ENCODE measurements at places on chromosomes 2 and 18.

- H3K4me1 ChIP-seq: peaks cover 5% of the 10 kb centered on the region
- H3K27me3 ChIP-seq: no peaks in the 10 kb centered on the region
- H3K36me3 ChIP-seq: no peaks in the 10 kb centered on the region
- H3K4me3 ChIP-seq: peak overlapping the region; percentile 82
- no peak overlapping the region for H3K27ac ChIP-seq
- peak; percentile 25 for DNase-seq
Measured at GRCh38 chr18:63936156-63936931, 12.8 kb upstream of the HMSD start.

DNA sequence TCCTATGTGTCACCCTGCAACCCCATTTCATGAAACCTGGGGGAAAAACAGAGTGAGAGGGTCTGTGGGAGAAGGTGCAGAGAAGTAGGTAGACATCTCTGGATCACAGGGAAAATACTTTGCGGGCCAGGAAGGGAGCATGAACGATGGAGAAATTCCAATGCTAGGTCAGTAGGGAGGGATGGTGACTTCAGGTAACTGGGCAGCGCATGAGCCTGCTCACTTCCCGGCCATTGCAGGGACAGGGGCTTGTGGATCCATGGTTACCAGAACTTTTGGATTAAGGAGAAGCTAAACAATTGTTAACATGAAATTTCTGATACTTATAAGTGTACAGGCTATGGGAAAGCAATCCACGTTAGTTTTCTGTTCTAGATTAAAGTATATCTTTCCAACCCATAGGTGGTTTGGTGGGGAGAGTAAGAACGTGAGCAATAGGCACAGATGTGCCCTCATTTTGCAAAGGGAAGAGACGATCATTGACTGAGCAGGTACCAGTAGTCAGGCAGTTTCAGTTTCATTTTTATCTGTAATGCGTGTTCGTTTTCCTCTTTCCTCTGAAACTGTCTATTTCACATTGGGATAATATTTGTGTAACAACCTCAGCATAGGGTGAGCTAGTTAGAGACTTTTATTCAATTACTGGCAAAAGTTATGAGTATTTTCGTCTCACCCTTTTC lies 65.0 kb downstream of the NYAP2 start:
- no peaks in the 10 kb centered on the region for H3K4me1 ChIP-seq
- no peaks in the 10 kb centered on the region for H3K27me3 ChIP-seq
- H3K27ac ChIP-seq: no peak overlapping the region
- no peak overlapping the region for H3K4me3 ChIP-seq
- no peak for DNase-seq

- no peak for DNase-seq
- H3K36me3 ChIP-seq: no peaks in the 10 kb centered on the region
- no peak overlapping the region for H3K27ac ChIP-seq
- H3K27me3 ChIP-seq: no peaks in the 10 kb centered on the region
- no peaks in the 10 kb centered on the region for H3K4me1 ChIP-seq
- no peak overlapping the region for H3K4me3 ChIP-seq
Measured at GRCh38 chr2:212135739-212136138, 402.9 kb downstream of the ERBB4 start.

GRCh38 chr2:195318440-195319111 lies 338.4 kb upstream of the SLC39A10 start:
- no peaks in the 10 kb centered on the region for H3K36me3 ChIP-seq
- no peak overlapping the region for H3K4me3 ChIP-seq
- no peaks in the 10 kb centered on the region for H3K27me3 ChIP-seq

- H3K27ac ChIP-seq: no peak overlapping the region
- H3K4me3 ChIP-seq: no peak overlapping the region
- no peaks in the 10 kb centered on the region for H3K36me3 ChIP-seq
- H3K27me3 ChIP-seq: no peaks in the 10 kb centered on the region
Measured at GRCh38 chr18:77749089-77749488, 499.4 kb downstream of the GALR1 start.

DNA sequence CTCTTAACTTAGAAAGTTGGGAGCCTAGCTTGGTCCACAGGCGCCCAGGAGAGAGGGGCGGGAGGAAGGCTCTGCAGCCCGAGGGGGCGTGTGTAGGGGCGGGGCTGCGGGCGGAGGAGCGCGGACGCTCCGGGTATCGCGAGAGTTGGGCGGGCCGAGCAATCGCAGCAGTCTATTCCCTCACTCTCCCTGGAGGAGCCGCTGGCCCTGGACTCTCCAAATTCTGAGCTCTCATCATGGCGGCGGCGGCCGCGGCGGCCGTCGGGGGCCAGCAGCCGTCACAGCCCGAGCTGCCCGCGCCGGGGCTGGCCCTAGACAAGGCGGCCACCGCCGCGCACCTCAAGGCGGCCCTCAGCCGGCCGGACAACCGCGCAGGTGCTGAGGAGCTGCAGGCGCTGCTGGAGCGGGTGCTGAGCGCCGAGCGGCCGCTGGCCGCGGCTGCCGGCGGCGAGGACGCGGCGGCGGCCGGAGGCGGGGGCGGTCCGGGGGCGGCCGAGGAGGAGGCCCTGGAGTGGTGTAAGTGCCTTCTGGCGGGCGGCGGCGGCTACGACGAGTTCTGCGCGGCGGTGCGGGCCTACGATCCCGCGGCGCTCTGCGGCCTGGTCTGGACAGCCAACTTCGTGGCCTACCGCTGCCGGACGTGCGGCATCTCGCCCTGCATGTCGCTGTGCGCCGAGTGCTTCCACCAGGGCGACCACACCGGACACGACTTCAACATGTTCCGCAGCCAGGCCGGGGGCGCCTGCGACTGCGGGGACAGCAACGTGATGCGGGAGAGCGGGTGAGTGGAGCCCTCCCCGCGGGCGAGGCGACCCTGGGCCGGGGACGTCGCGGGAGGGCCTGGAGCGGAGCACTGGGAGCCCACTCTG lies at the start of gene UBR3:
TSS of gene UBR3 (plus strand) at position 183 of the 869 bp plus-strand sequence. CDS start at position 237, 54 bp downstream.
- peak within 1 kb of the TSS; percentile 89 for H3K27ac ChIP-seq
- DNase-seq: peak; percentile 66
- H3K36me3 ChIP-seq: no peaks in the 10 kb centered on the region
- peak within 1 kb of the TSS; percentile 78 for H3K4me3 ChIP-seq
- peaks cover 30% of the 10 kb centered on the region for H3K4me1 ChIP-seq

- no peak for DNase-seq
- H3K27me3 ChIP-seq: no peaks in the 10 kb centered on the region
- no peak overlapping the region for H3K27ac ChIP-seq
- no peak overlapping the region for H3K4me3 ChIP-seq
- no peaks in the 10 kb centered on the region for H3K4me1 ChIP-seq
Measured at GRCh38 chr2:172408143-172408766, 19.1 kb upstream of the ITGA6 start.

DNA sequence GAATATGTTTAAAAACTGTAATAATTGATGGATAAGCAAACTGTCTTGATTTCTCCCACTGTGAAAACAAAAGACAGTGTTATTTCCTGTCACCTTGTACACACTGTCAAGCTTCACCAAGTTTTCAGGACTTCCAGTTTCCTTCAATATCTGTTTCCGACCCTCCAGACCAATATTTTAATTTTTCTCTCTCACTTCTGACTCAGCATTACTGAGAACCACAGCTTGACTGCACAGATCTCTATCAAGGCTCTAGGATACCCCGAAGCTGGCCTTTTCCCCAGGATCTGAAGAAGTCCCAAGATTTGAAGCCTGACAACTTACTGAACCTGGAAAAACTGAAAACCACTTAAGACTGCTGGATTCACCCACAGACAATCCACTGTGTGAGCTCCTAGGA lies 13.2 kb upstream of the SULT1C3 start:
- no peaks in the 10 kb centered on the region for H3K27me3 ChIP-seq
- no peak overlapping the region for H3K27ac ChIP-seq
- H3K4me1 ChIP-seq: no peaks in the 10 kb centered on the region

- no peaks in the 10 kb centered on the region for H3K27me3 ChIP-seq
- H3K36me3 ChIP-seq: no peaks in the 10 kb centered on the region
- H3K27ac ChIP-seq: no peak overlapping the region
- no peak for DNase-seq
Measured at GRCh38 chr18:43159086-43159770, 43.7 kb upstream of the RIT2 start.

DNA sequence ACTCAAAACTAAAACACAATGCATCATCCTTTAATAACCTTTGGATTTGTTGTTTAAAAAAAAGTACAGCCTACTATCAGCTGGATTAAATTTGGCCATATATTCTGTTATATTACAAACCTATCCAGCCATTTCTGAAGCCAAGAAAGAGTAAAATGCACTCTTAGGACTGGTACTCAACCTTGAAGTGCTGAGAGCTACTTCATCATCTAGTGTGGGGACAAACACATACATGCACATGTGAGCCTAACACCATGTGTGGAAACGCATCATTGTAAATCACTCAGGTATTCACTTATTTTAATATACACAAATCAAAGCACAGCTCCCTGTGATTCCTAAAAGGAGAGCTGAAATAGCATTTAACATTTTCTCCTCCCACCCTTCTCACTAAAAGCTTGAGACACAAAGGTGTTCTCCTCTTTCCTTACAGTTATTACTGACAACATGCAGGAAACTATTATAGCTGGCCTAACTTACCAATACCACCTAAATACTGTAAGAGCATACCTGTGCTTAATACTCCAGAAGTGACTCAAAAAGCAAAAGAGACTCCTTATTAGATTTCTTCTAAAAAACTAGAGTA lies 7.5 kb downstream of the BAZ2B start:
- DNase-seq: no peak
- no peaks in the 10 kb centered on the region for H3K36me3 ChIP-seq
- H3K27ac ChIP-seq: no peak overlapping the region

DNA sequence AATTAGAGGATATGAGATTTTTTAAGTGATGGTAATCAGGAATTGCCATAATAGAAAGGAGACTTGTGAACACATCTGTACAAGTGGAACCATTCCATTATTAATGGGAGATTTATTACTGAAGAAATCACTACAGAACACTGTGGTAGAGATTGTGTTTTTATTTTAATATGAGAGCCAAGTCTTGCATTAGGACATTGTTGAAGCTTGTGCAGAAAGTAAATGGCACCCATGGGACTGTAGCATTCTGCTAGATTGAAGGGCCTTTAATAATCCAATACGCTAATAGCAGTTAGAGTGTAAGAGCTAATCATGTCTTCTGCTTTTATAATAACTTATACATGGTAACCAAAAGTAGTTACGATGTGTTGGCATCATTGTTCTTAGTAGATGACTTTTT lies 83.6 kb downstream of the VRK2 start:
- no peak overlapping the region for H3K27ac ChIP-seq
- H3K36me3 ChIP-seq: no peaks in the 10 kb centered on the region
- H3K4me1 ChIP-seq: no peaks in the 10 kb centered on the region
- DNase-seq: no peak

DNA sequence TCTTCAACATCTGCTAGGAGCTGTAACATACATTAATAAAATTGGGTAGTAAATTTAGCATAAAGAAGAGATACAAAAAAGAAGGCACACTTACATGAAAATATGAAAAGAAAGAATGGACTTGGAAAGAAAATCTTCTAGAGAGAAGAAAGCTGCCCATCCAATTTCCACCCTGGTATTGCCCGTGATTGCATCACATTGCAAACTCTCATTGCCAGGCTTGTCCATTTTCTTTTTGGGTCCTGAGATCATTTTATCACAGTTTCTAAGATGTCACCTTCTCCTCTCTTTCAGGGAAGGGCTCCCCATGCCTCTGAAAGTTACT lies 321.5 kb downstream of the RND3 start:
- no peaks in the 10 kb centered on the region for H3K27me3 ChIP-seq
- no peak for DNase-seq
- peak overlapping the region; percentile 31 for H3K27ac ChIP-seq
- no peaks in the 10 kb centered on the region for H3K36me3 ChIP-seq

DNA sequence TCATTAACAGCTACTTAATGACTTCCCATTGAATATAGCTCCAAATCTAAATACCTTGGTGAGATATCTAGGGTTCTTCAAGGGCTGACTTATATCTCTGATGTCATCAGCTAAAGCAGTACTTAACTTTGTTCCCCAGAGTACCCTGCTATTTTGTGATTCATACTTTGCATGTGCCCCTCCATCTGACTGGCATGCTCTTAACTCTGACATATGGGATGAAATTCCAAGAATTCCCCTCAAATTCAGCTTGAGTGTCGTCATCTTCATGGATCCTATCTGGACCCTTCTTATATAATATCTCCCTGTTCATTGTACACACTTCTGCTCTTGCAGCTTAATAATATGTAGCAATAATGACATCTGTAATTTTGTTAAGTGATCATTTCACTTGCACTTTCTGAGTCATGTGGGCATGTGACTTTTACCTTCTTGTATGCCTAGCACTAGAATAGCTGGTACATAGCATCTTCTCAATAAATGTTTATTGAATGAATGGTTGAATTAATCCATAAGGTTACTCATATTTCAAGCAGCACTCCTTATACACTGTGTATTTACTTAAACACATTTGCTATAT lies 172.9 kb downstream of the WDR7 start:
- no peak for DNase-seq
- H3K36me3 ChIP-seq: no peaks in the 10 kb centered on the region
- H3K27me3 ChIP-seq: no peaks in the 10 kb centered on the region
- H3K27ac ChIP-seq: no peak overlapping the region
- no peak overlapping the region for H3K4me3 ChIP-seq
- no peaks in the 10 kb centered on the region for H3K4me1 ChIP-seq

GRCh38 chr2:119126650-119127049 lies 31.9 kb downstream of the C1QL2 start:
- H3K27me3 ChIP-seq: no peaks in the 10 kb centered on the region
- H3K27ac ChIP-seq: no peak overlapping the region
- no peaks in the 10 kb centered on the region for H3K4me1 ChIP-seq
- DNase-seq: no peak
- H3K4me3 ChIP-seq: no peak overlapping the region
- no peaks in the 10 kb centered on the region for H3K36me3 ChIP-seq

DNA sequence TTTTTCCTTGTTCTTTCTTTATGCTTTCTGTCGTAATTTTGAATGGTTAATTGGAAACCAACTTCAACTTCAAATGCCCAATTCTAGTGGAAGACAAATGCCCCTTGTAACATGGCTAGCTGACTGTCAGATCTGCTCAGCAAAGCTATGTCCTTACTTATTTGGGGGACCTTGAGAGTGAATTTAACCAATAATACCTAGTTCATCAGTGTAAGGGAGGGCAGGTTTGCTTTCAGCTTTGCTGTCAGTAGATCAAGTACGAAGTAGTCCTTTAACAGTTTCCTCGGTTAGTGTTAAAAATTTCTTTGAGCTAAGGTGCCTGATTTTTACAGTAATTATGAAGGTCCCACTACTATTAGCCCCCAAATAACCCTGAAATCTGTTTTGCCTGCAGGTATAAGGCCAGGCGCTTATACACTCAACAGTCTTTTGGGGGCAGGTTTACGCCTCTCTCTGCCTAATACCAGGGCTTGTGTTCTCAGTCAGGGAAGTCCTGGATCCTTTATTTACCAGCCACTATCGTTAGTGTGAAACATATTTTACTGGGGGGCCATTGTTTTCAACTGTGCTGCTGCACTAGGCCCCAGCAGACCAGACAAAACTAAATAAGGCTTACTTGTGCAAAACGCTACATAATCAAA lies 165.1 kb upstream of the KCNJ3 start:
- no peak overlapping the region for H3K4me3 ChIP-seq
- no peaks in the 10 kb centered on the region for H3K27me3 ChIP-seq
- no peaks in the 10 kb centered on the region for H3K36me3 ChIP-seq
- H3K4me1 ChIP-seq: peaks cover 3% of the 10 kb centered on the region
- DNase-seq: no peak
- H3K27ac ChIP-seq: no peak overlapping the region

GRCh38 chr2:239116456-239117246 lies 268.8 kb downstream of the TWIST2 start:
- H3K4me1 ChIP-seq: no peaks in the 10 kb centered on the region
- H3K4me3 ChIP-seq: no peak overlapping the region
- no peak for DNase-seq
- H3K27me3 ChIP-seq: no peaks in the 10 kb centered on the region
- H3K27ac ChIP-seq: no peak overlapping the region
